MM.1S (cell line): ENCODE measurements at places on chromosomes 16 and 17.
A peak's percentile ranks its signal among the peaks of the same experiment; 100 is the strongest.

DNA sequence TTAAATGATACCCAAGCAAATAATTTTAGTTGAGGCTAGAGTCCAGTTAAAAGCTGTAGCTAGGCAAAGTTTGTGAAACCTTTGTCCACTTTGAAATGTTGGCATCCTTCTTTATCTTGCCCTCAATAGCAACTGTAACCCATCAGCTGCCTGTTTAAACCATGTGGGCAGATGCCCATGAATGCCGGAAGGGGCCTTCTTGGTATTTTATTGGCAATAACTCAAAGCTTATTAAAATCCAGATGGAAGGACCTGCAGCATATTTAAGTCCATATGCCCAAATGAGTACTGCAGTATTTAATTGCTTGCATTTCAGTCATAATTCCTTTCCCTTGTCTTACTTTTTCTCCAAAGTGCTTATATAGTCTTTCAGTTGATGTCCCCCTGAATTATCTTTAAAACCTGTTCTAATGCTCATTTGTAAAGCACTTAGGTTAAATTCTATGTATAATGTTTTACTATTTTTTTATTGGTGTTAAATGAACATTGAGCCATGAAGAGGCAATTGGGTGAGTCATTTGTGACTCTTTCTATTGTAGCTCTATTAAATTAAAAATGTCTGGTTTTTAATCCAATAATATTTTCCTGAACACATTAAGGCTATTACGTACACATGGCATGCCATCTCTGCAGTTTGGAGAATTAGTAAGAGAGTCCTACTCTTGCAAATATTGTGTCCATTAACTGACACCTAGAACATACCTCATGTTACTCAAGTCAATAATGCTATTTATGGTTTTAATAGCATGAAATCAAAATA is 225.3 kb downstream of the KCNJ2 start:
- no peak overlapping the region for H3K27ac ChIP-seq
- H3K4me1 ChIP-seq, result no peaks in the 10 kb centered on the region
- DNase-seq, result no peak
- H3K27me3 ChIP-seq, result no peaks in the 10 kb centered on the region
- H3K36me3 ChIP-seq, result no peaks in the 10 kb centered on the region

DNA sequence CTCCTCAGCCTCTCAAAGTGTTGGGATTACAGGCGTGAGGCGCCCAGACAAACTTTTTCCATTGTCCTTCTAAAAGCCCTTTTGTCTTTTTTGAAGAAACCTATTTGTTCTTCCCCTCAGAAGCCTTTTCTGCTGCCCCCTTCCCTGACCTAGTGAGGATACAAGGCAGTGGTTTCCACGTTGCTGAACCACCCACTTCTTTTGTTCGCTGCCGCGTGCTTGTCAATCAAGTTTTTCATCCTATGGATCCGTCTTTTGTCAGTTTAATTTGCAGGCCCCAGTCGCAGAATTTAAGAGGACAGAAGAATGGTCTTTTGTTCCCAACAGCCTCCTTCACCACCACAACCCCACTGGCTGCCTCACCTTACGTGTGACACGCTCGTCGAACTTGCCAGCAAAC is 20.2 kb upstream of the GNG13 start:
- H3K27me3 ChIP-seq, result peaks cover 92% of the 10 kb centered on the region
- no peaks in the 10 kb centered on the region for H3K36me3 ChIP-seq
- no peak overlapping the region for H3K27ac ChIP-seq
- no peak overlapping the region for H3K4me3 ChIP-seq
- H3K4me1 ChIP-seq, result no peaks in the 10 kb centered on the region
- no peak for DNase-seq

DNA sequence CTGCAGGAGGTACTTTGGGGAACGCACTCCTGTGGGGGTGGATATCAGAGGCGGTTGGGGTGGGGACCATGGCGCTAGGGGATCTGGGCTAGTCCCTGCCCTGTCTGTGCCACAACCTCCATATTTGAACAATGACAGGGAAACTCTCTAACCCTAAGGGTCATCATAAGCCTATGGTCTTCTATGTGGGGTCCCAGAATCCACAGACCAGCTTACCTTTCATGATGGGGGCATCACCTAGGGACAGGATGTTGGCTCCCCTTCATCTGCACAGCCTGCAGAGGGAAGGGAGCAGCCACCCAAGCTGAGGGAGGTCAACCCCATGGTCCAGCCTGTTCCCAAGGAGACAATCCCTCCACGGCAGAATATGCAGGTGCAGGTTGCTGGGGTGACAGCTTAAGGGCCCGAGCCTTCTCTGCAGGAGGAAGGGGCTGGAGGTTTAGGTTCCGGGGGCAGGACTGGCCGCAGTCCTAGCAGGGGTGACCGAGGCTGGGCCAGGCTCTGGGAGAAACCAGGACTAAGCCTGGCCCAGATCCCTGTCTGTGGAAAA is 1.7 kb downstream of the ORAI3 start:
- H3K36me3 ChIP-seq, result no peaks in the 10 kb centered on the region
- DNase-seq, result no peak
- H3K4me3 ChIP-seq, result peak overlapping the region; percentile 96; the same call in 1 of the 2 replicates
- H3K27ac ChIP-seq, result peak overlapping the region; percentile 58; the same call in 1 of the 2 replicates

DNA sequence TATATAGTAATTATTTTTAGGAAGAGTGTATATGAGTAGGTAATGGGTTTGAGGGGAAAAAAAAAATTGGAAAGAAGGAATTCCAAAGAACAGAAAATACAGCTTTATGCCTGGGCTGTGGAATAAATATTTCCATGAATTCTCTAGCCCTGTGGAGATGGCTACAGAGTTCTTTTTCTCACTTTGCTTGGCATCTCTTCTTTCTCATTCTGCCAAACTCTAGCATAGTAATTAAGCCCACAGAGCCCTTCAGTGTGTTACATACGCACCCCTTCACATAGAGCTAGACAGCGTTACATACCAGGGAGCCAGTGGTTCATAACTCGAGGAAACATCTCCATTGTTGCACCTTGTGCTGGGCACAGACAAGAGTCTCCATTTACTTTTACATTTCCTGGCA is 621.1 kb downstream of the CDH8 start:
- H3K27me3 ChIP-seq, result no peaks in the 10 kb centered on the region
- H3K27ac ChIP-seq, result no peak overlapping the region
- no peaks in the 10 kb centered on the region for H3K36me3 ChIP-seq

DNA sequence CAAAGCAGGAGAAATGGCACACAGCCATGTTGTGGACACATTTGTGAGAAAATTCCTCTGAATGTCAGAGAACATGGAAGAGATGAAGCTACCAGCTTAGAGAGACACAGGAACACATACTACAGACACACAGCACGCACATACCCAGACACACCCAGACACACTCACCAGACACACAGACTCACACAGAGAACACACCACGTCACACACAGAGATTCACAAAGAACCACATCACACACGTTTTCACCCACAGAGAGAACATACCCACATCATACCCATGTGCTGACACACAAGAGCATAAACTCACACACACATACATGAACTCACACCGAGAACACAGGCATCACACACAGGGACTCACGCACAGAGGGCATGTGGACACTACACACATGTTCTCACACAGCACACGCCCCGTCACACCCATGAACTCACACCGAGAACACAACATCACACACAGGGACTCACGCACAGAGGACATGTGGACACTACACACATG is 124.9 kb downstream of the METRNL start:
- no peak for DNase-seq
- H3K4me1 ChIP-seq, result peaks cover 12% of the 10 kb centered on the region
- no peak overlapping the region for H3K27ac ChIP-seq
- H3K27me3 ChIP-seq, result no peaks in the 10 kb centered on the region
- no peak overlapping the region for H3K4me3 ChIP-seq
